Bronchial smooth muscle cell (primary cell): ENCODE measurements at places on chromosomes 4 and X. TPM values are rescaled to one million over a fixed set of nuclear protein-coding genes. Genes with fewer than 3 reads are reported as not detected.

The FAM47E gene
- 0.32 and 1.4 TPM in 2 replicates for total RNA-seq

The UXT gene
- total RNA-seq, result 103 and 132 TPM in 2 replicates

The SUPT20HL2 gene
- total RNA-seq, result 0.16 TPM in 1 of 2 replicates, not detected in the other

The KCND1 gene
- total RNA-seq, result 1.6 and 4.3 TPM in 2 replicates

The IL3RA gene
- not detected in 2 replicates for total RNA-seq

The PRRG1 gene
- total RNA-seq, result 7.7 and 9.1 TPM in 2 replicates

The CLIC2 gene
- 13.7 and 21.0 TPM in 2 replicates for total RNA-seq
